ENCODE measurements at places on chromosomes 1 and 21. TPM values are rescaled to one million over a fixed set of nuclear protein-coding genes. Genes with fewer than 3 reads are reported as not detected.

GRCh38 chr1:30691480-30691879, 31.9 kb downstream of the MATN1 start:
- no peaks in the 10 kb centered on the region for H3K4me1 ChIP-seq
- H3K36me3 ChIP-seq, result no peaks in the 10 kb centered on the region
- no peak overlapping the region for H3K27ac ChIP-seq
- no peak overlapping the region for H3K4me3 ChIP-seq
- peaks cover 10% of the 10 kb centered on the region for H3K27me3 ChIP-seq

The ARHGEF16 gene
- total RNA-seq, result not detected

The ALG14 gene
- 5.2 TPM for total RNA-seq

DNA sequence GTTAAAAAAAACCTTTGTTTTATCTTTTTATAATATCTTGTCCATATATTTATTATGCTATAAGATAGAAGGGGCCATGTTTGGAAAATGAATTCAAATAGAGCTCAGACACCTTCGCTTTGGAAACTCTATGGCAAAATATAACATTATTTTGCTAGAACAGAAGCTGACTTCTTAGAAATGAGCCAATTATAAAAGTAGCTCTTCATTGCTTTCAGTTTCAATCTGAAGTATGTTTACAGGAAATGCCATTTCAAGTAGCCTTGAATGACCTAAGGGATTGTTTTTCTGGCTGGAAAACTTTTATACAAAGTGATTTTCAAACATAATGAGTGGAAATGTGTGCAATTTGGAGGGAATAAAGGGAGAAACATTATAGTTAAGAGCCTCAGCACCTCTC, 37.8 kb upstream of the GBP5 start:
- H3K4me3 ChIP-seq, result peak overlapping the region; percentile 72
- no peaks in the 10 kb centered on the region for H3K27me3 ChIP-seq

DNA sequence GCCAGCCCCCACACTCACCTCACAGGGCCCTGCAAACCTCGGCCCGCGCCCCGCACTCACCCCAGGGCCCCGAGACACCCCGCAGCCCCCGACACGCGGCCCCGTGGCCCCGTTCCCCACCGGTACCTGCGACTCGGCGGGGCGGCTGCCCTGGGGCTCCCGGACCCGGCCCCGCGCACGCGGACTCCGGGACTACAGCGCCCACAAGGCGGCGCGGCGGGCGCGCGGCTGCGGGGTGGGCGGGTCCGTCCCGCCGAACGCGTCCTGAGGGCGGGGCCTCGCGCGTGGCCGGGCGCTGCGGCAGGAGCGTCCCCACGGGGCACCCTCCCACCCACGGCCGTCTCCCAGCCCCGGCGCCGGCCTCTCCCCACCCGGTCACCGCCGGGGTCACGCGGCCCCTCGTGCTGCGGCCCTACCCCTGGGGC, at the start of gene SLC19A1:
TSS of gene SLC19A1 (minus strand) at position 199 of the 425 bp plus-strand sequence. CDS start 4,481 bp downstream, outside the sequence.
- DNase-seq, result peak; percentile 81
- peaks cover 11% of the 10 kb centered on the region for H3K4me1 ChIP-seq
- no peaks in the 10 kb centered on the region for H3K27me3 ChIP-seq
- peak within 1 kb of the TSS; percentile 84 for H3K4me3 ChIP-seq
- no peak within 1 kb of the TSS for H3K27ac ChIP-seq

The SPATA45 gene
- total RNA-seq, result not detected

DNA sequence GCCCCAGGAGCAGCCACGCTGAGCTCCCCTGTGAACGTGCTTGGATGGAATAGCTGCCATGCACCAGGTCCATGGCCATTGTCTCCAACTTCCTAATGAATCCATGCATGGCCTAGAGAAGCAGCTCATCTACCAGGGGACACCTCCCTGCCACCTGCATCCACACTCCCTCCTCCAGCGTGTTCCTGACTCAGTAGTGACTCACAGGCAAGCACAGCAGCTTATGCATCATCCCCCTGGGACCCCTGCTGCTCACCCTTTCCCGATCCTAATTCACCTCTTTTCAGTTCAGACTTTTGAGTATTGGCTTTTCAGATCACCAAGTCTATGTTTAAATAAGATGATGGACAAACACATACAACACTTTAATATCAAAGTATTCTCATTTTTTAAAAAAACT, 39.9 kb upstream of the TADA1 start:
- H3K27ac ChIP-seq, result no peak overlapping the region
- H3K36me3 ChIP-seq, result no peaks in the 10 kb centered on the region
- H3K4me1 ChIP-seq, result peaks cover 4% of the 10 kb centered on the region
- H3K27me3 ChIP-seq, result peaks cover 13% of the 10 kb centered on the region
- no peak overlapping the region for H3K4me3 ChIP-seq

DNA sequence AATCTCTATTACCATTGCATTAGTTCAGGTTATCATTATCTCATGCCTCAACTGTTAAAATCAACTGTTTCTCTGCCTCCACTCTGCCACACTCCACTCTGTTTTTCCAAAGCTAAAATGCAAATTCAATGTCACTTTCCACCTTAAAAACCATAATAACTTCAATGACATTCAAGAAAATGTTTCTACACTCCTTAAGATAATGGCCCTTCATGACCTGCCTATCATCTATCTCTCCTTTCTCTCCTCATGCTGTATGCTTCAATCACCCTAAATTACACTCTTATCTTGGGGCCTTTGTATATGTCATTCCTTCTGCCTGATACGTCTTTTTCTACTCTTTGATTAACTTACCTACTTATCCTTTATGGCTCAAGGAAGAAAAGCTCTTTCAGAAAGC, 296.0 kb downstream of the LRRC7 start:
- no peaks in the 10 kb centered on the region for H3K4me1 ChIP-seq
- no peak overlapping the region for H3K27ac ChIP-seq
- no peak for DNase-seq
- H3K27me3 ChIP-seq, result no peaks in the 10 kb centered on the region
- H3K36me3 ChIP-seq, result no peaks in the 10 kb centered on the region
- H3K4me3 ChIP-seq, result no peak overlapping the region

The IL19 gene
- not detected for total RNA-seq

GRCh38 chr1:100799954-100800612, 80.5 kb downstream of the VCAM1 start:
- no peak for DNase-seq
- no peak overlapping the region for H3K27ac ChIP-seq
- peaks cover 5% of the 10 kb centered on the region for H3K36me3 ChIP-seq

GRCh38 chr1:243580072-243580471, 270.0 kb downstream of the AKT3 start:
- no peak overlapping the region for H3K4me3 ChIP-seq
- H3K36me3 ChIP-seq, result peaks cover 52% of the 10 kb centered on the region

- no peak overlapping the region for H3K27ac ChIP-seq
- DNase-seq, result no peak
- no peaks in the 10 kb centered on the region for H3K36me3 ChIP-seq
- no peak overlapping the region for H3K4me3 ChIP-seq
- peaks cover 17% of the 10 kb centered on the region for H3K4me1 ChIP-seq
- no peaks in the 10 kb centered on the region for H3K27me3 ChIP-seq
Observed at GRCh38 chr21:44294391-44295162, 5.3 kb upstream of the PFKL start.

GRCh38 chr1:182917378-182917777, 35.6 kb downstream of the SHCBP1L start:
- H3K4me1 ChIP-seq, result no peaks in the 10 kb centered on the region
- no peak for DNase-seq
- H3K4me3 ChIP-seq, result no peak overlapping the region

DNA sequence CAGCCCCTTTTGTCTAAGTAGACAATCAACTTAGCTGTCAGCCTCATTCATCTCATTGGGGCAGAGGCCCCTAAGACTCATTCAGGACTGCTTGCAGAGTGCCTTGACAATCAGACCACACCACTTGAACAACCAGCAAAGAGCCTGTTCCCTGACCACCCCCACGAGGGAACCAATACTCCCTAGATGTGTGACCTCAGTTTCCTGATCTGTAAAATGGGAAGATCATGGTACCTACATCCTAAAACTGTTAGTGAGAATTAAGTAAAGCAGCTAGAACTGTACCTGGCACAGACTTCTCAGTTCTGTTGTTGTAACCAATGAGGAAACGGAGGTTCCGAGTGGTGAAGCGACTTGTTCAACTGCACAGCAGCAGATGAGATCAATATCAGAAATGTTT, 298.5 kb downstream of the RRAGC start:
- peak overlapping the region; percentile 87 for H3K27ac ChIP-seq
- no peaks in the 10 kb centered on the region for H3K36me3 ChIP-seq
- peaks cover 15% of the 10 kb centered on the region for H3K27me3 ChIP-seq
- no peak for DNase-seq
- H3K4me1 ChIP-seq, result peaks cover 35% of the 10 kb centered on the region
- H3K4me3 ChIP-seq, result no peak overlapping the region

DNA sequence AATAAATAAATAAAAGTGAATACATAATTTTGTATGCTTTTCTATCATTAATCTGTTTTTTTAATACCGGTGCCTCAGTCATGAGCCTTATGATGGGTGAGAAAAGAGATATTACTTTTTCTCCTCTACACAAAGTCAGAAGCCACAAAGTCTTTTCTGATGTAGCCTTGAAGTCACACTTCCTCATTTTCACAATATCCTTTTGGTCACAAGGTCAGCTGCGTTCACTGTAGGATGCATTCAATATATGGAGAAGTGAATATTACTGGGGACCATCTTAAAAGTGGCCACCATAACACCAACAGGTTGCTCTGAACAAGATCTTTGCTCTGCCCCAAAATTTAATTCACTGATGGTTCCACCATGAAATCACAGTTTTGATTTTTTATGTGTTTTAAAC, 83.3 kb upstream of the TNR start:
- H3K4me1 ChIP-seq, result no peaks in the 10 kb centered on the region
- H3K4me3 ChIP-seq, result no peak overlapping the region
- no peaks in the 10 kb centered on the region for H3K36me3 ChIP-seq

DNA sequence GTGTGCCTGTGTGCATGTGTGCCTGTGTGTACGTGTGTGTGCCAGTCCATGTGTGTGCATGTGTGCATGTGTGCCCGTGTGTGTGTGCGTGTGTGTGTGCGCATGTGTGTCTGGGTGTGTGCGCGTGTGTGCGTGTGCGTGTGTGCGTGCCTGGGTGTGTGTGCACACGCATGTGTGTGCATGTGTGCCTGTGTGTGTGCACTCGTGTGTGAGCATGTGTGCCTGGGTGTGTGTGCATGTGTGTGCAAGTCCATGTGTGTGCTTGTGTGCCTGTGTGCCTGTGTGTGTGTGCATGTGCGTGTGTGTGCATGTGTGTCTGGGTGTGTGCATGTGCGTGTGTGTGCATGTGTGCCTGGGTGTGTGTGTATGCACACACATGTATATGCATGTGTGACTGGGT, 28.7 kb upstream of the COL6A2 start:
- H3K27ac ChIP-seq, result no peak overlapping the region
- peaks cover 17% of the 10 kb centered on the region for H3K27me3 ChIP-seq
- H3K4me3 ChIP-seq, result no peak overlapping the region

The COG2 gene
- 21.8 TPM for total RNA-seq

GRCh38 chr1:91769742-91770141, 116.2 kb downstream of the TGFBR3 start:
- no peak for DNase-seq
- peak overlapping the region; percentile 82 for H3K27ac ChIP-seq
- peaks cover 24% of the 10 kb centered on the region for H3K36me3 ChIP-seq
- no peaks in the 10 kb centered on the region for H3K27me3 ChIP-seq
- H3K4me1 ChIP-seq, result peaks cover 57% of the 10 kb centered on the region
- H3K4me3 ChIP-seq, result peak overlapping the region; percentile 69
